Left cardiac atrium (tissue), 4 donors: ENCODE measurements at places on chromosomes 13 and 19. TPM values are rescaled to one million over a fixed set of nuclear protein-coding genes. Genes with fewer than 3 reads are reported as not detected.

ACP7 gene
- total RNA-seq, result not detected

SULT2B1 gene
- 0.71 TPM for total RNA-seq

CLEC17A gene
- total RNA-seq, result not detected

MIR17HG gene
- total RNA-seq, result 1.7 TPM

IL4I1 gene
- total RNA-seq, result 0.34 TPM

PLPPR3 gene
- 0.27 TPM for total RNA-seq
